ENCODE measurements at places on chromosomes 2 and 18. TPM values are rescaled to one million over a fixed set of nuclear protein-coding genes. Genes with fewer than 3 reads are reported as not detected.

- DNase-seq: no peak
Observed at GRCh38 chr2:168748461-168748860, 54.0 kb upstream of the NOSTRIN start.

- DNase-seq: no peak
Observed at GRCh38 chr2:78701546-78701945, 324.0 kb upstream of the REG3G start.

GRCh38 chr2:73851274-73851673 is 22.5 kb downstream of the STAMBP start:
- peak; percentile 61 for DNase-seq

Gene PKDCC
- total RNA-seq: 83.9 TPM

DNA sequence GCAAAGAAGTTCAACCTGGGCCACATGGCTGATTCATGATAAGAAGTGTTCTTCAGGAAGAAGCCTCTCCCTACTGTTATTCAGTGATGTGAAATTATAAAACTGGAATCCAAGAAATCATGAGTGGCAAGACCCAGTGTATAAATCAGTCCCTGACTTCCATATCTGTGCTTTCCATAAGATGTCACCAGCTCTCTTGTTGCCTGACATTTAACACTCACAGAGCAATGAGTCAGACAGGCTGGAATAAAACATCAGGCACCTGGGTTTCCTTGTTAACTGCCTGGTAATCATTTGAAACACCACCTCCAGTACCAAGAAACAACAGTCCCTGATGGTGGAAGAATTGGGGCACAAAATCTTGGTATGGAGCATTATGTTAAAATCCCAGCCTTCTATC is 76.1 kb downstream of the SCG2 start:
- DNase-seq: no peak

DNA sequence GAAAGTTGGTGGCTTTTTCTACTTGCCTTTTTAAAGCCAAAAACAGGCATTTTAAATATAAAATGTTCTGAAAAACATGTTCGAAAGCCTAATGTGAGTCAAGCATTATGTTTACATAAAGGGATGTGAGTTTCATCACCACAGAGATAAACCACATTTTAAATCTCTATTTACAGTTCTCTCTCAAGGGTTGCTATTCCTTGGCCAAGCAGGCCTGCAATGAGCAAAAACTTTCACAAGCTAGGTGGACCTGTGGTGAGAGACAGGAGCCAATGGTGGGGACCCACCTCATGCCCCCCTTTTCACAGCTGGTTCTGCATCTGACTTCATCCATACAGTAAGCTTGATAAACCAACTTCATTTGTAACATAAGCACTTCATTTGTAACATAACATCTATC is 65.1 kb downstream of the CUL3 start:
- no peak for DNase-seq

DNA sequence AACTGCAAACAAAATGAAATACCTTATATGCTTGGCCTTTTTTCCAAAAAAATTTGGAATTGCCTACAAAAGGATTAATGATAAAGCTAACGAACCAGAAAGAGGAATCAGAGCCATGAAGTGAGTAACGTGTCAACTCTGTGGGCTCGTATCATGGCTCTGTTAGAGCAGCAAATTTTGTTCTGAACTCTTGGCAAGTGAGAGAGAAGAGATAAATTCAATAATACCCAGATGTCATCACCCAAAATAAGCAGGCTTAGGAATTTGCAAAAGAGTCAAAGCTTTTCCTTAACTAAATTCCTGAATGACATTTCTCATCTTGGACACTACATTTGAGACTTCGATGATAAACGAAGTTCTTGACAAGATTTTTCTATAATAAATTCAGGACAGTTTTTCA is 4.4 kb downstream of the TXNDC2 start:
- no peak for DNase-seq

DNA sequence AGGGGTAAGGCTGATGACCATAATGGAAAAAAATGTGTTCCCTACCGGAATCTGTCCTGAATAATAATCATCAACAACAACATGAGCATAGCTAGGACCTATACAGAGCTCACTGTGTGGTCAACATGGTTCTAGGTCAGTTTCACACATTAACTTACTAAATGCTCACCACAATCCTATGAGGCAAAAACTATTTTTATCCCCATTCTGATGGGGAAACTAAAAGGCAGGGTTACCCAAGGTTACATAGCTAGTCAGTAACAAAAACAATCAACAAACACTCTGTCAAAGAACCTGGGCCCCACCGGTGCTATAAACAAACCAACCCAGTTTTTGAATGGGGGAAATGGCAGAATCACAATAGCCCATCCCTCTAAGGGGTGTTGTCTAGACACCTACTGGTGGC is 40.1 kb downstream of the AOX1 start:
- DNase-seq: no peak

Data from HT-29 (cell line).